ENCODE measurements at places on chromosomes 12 and 14.

- no peak for DNase-seq
These were observed 86.1 kb downstream of the SLC24A4 start for GRCh38 chr14:92409043-92409442.

GRCh38 chr12:26460361-26460760 lies 265.0 kb downstream of the SSPN start:
- no peak for DNase-seq

GRCh38 chr14:91872011-91872501 lies 4.7 kb upstream of the TC2N start:
- peak; percentile 46 for DNase-seq

GRCh38 chr14:98477935-98478334 lies 794.1 kb downstream of the BCL11B start:
- DNase-seq: no peak

- no peak for DNase-seq
These were observed 16.0 kb downstream of the BTG1 start for GRCh38 chr12:92129609-92130008.

DNA sequence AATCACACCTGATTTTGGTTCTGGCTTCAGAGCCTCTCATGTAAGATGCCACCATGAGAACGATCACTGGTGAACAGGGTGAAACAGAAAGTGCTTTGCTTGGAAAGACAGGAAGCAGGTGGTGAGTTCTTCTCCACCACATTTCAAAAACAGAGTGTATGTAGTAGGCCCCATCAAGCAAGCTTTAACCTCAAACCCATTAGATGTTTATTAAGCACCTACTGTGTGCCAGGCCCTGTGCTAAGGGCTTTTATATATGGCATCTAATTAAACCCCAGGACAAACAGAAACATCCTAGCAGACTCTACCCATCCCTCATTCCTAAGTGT lies 47.8 kb upstream of the MED13L start:
- no peak for DNase-seq

DNA sequence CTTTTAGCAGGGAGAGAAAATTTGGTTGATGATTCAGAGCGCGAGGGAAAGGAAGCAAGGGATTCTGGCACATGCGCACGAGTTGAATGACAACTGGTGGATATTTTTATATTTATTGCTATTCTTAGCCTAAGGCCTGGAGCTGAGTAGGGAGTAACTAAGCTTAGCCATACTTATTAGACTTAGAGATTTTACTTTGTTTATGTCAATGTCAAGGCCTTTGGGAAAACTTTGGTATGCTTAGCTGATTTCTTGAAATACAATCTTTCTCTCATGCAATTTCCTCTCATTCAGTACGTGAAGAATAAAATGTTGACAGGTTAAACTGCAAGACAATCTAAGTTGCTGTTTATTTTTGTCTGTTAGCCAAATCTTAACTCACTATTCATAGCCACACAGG lies 101.1 kb downstream of the CRADD start:
- DNase-seq: no peak

- DNase-seq: peak; percentile 55
These were observed 7.4 kb downstream of the ZBTB39 start for GRCh38 chr12:56998981-56999380.

- DNase-seq: no peak
These were observed 63.4 kb downstream of the LGMN start for GRCh38 chr14:92684801-92685560.

- DNase-seq: no peak
These were observed 172.2 kb upstream of the DDHD1 start for GRCh38 chr14:53325176-53325806.

GRCh38 chr12:81170072-81170471 lies 92.2 kb downstream of the ACSS3 start:
- DNase-seq: no peak

DNA sequence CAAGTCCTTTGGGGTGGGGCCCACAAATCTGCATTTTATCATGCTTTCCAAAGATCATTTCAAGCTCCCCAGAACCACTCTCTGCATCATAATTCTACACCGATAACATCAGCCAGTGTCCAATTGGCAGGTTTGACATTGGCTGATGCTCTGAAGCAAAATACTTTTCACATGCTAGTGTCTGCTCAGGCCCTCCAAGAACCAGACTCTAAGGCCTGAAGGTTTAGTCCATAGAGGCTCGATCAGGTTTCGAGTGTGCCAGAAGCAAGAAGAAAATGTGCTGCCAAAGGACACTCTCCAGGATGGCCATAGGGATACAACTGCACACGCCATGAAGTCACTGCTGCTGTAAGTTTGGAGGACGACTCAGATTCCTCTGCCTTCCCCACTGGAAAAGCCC lies 280.3 kb downstream of the KSR2 start:
- DNase-seq: no peak

GRCh38 chr12:65496617-65497016 lies 218.1 kb downstream of the MSRB3 start:
- no peak for DNase-seq

DNA sequence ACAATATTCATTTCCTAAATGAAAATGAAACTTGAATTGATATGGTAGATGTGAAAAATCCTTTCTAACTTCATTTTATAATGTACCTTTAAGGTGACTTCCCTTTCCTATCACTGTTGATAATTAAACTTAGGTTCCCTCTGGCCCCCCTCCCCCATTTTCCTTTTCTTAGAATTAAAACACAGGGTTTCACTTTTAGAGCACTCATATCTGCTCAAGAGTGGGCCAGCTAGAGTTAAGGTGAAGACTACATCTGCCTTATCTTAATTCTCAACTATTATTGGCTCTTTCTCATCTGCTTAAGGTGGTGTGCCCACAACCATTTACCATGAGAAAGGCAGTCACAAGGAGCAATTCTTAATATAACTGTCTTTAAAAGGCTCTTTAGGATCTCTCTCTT lies 49.7 kb downstream of the LIN52 start:
- no peak for DNase-seq

DNA sequence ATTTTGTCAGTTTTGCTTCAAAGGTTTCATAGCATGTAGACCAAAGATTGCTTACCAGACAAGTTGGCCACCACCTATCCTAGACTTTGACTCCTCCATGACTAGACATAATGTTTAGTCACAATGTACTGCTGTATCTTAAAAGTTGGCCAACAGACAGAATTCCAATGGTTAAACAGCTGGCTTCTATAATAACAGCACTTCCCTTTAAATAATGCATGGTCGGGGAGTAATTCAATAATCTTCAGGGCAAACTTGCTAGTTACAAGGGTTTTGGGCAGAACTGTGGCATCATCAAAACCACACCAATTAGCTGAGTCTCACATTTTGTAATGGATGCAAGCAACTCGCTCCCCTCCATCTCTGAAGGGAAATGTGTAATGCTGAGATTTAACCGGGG lies 56.9 kb downstream of the IGF1 start:
- no peak for DNase-seq

DNA sequence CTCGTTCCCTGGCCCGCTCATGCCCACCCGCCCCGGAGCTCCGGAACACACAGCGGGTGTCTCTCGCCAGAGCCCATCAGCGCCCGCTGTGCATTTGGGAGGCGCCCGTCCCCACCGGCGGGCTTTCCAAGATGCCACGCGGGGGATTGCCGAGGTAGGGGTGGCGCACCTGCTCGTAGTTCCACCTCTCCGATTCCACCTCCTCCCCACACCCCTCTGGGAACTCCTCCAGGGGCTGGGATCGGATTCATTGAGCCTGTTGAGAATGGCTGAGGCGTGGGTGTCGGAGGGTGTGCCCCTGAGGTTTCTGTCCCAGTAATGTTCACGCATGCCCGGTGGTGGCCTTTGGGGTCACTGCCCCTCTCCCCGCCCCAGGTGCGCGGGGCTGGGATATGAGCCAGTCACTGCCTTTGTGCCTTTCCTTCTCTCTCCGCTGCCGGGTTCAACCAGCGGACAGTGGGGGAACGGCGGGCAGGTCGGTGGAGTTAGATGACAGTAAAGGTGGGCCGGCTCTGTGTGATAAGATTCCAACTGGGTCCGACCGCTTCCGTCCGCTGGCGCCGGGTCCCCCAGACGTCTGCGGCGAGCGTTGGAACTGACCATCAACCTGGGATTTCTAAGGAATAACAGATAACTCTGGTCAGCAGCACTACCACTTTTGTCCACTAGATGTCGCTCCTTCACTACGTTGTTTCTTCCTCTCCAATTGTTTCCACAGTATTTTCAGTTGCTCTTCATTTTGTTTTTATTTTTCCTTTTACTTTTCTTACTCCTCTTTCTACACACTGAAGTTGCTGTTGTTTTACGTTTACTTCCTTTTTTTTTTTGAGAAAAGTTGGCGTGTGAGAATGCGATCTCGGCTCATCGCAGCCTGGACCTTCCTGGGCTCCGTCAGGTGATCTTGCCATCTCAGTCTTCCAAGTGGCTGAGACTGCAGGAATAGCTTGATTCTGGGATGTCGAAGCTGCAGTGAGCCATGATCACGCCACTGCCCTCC lies 178.1 kb upstream of the ALG10B start:
- DNase-seq: peak; percentile 60

- no peak for DNase-seq
These were observed 225.4 kb downstream of the PTPRO start for GRCh38 chr12:15547691-15548090.

DNA sequence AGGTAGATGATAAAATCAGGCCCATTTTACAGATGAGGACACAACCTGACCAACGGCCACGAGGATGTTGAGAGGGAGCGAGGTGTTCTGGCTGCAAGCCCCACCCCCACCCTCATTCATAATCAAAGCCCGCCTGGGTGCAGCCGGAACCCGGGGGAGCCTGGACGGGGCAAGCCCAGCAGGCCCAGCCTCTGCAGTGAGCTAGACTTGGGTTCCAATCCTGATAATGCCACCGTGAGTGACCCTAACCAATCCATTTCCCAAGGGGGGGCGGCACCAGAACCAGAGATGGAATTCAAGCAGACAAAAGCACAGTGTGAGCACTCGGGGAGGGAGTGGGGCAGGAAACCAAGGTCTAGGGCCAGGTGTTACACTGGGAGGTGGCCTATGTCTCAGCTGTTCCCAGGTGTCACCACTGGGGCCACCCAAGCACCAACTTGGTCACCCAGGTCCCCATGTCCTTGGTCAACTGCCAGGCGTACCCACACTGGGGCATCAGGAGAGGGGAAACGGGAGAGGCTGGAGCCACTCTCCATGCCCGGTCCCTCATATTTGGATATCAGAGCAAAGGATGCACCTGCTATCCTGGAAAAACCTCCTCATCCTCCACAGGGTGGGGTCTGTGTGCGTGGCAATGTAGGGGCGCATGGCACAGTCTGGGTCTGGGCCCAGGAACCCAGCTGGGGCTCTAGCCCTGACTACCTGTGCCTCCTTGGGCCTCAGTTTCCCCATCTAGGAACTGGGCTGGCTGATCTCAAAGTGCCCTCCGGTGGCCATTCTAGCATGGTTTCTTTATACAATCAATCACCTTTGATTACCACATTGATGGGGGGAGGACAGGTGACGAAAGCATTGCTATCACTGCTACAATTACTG lies 58.4 kb downstream of the FAM222A start:
- DNase-seq: no peak
